ENCODE measurements at places on chromosomes 6 and 20. TPM values are rescaled to one million over a fixed set of nuclear protein-coding genes. Genes with fewer than 3 reads are reported as not detected.

Gene ISM1
- 3.4 TPM for total RNA-seq

Gene RNF217
- total RNA-seq, result 32.2 TPM

Gene RFX6
- total RNA-seq, result not detected

Gene APOM
- total RNA-seq, result 1.2 TPM

Gene CAPN11
- not detected for total RNA-seq

Gene BPIFA3
- total RNA-seq, result not detected
